HCEC 1CT (cell line): ENCODE measurements at places on chromosomes 5 and 9.

DNA sequence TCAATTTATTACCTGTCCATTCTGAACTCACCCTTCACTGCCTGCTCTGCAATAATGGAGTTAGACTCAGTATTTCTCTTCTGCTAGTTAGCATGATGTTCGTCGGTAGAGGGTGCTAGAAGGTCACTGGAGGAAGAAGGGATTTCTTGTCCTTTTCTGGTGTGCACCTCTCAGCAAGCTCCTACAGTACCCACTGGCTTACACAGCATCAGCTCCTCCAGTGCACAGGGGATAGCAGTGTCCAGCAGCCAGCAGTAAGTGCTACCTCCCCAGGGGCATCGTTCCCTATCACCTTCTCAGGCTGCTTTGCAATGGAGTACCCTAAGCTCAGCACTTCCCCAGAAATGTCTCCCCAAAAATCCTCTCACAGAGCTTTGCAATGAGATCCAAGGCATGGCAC lies 45.9 kb upstream of the APC start:
- DNase-seq: peak; percentile 41

DNA sequence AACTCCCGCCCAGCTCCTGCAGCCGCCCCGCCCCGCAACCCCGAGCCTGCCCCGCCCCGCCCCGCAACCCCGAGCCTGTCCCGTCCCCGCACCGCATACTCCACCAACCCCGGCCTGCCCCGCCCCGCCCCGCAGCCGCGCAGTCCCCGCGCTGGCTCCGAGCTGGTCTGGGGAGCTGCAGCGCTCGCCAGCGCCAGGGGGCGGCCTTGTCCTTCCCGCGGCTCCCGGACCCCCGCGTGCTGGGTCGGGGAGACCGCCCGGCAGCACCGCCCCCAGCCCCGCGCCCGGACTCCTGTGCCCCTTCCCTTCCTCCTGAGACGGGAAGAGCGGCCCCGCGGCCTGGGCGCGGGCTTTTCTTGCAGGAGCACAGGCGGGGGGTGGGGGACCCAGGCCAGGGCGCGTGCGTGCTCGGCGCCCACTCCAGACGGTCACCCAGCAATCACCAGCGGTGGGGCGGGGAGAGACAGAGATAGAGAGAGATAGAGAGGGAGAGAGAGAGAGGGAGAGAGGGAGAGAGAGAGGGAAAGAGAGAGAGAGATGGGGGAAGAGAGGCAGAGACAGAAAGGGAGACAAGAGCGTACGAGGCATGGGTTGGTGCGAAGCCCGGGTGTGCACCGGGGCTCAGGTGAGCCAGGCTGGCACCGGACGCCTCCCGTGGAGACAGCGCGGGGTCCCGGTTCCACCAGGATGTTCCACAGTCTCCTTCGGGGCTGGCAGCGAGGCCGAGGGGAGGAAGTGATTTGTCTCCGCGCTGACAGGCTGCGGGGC lies 14.7 kb upstream of the TMEM250 start:
- DNase-seq: no peak

- no peak for DNase-seq
Measured at GRCh38 chr5:157455057-157455456, 5.0 kb upstream of the NIPAL4 start.

DNA sequence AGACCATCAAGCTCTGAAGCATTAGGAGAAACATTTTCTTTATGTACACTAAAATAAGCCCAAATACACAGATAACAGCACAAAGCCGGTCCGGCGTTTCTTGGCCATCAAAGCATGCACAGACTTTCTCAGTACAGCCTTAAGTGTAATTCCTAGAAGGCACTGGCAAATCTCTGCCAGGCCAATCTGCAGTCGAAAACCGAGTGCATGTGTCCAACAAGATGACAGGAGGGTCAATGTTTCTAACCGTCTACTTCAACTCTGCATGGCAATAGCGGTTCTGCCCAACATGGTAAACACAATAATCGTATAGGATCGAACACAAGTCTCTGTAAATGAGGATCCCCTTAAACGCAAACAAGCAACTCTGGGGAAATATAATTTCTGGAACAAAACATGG lies 1.1 kb downstream of the ARL15 start:
- peak; percentile 9 for DNase-seq

DNA sequence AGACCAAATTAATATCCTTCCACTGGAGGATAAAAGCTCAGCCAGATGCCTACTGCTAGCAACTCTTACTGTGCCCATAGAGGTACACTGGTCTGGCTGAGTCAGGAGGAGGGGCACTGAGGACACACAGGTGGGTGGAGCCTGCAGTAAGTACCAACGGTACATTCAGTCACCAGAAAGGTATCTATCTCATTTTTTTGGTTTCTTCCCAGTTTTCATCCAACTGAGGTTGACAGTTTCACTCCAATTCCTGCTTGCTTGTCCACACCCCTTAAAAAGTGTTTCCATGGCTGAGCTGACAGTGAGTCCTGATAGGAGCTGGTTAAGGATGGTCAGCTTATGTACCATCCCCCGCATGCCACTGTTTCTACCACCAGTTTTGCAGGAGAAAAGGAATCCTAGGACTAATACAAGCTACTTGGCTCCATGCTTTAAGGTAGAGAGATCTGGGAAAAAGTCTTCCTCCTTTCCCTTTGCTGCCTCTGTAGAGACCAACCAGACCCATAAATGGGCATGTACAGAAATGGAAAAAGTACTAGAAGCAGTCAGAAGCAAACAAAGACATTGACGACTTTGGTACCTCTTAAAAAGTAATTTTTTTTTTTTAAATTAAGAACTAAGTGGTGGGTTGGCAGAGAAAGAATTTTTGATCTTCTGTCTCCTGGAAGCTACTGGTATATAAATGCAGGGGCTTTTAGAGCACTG lies 3.2 kb downstream of the ELL2 start:
- DNase-seq: peak; percentile 44
